ENCODE measurements at places on chromosomes 5 and 9.

DNA sequence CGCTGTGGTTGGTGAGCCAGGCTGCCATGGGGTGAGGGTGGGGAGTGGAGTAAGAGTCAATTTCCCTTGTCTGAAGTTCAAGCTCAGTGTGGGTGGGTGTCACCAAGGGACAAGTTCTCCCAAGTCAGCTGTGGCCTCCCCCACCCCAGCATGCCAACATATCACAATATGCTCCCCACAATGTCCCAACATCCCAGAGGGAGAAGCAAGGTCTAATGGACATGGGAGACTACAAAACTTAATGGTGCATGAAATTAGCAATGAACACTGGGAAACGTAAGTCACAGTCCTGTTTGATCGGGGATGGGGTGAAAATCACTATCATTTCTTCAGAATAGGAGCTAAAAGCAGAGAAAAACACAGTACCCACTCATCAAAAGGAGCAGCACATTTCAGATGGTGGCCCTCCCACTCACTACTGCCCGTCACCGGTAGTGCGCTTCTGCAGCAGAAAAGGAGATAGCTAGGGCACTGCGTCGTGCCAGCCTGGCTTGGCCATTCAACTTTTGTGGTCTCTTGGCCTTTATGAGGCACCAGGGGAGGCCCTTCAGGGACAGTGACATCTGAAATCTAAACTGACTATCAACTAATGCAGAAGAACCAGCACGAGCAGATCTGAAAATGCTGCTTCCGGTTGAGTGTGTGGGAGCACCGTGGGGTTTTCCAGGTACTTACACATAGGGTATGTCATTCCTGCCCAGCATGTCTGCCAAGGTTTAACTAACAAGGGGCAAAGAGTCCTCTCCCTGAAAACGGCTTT lies 20.5 kb upstream of the NDFIP1 start:
- DNase-seq: no peak

GRCh38 chr9:35079041-35079425 lies 709 bp downstream of the FANCG start:
- DNase-seq: no peak

GRCh38 chr5:32201122-32201753 lies 27.1 kb upstream of the GOLPH3 start:
- DNase-seq: no peak

- DNase-seq: no peak
Observed at GRCh38 chr5:157603333-157604190, 28.0 kb upstream of the ADAM19 start.

- DNase-seq: no peak
Observed at GRCh38 chr9:128375865-128376264, 4.7 kb downstream of the URM1 start.

DNA sequence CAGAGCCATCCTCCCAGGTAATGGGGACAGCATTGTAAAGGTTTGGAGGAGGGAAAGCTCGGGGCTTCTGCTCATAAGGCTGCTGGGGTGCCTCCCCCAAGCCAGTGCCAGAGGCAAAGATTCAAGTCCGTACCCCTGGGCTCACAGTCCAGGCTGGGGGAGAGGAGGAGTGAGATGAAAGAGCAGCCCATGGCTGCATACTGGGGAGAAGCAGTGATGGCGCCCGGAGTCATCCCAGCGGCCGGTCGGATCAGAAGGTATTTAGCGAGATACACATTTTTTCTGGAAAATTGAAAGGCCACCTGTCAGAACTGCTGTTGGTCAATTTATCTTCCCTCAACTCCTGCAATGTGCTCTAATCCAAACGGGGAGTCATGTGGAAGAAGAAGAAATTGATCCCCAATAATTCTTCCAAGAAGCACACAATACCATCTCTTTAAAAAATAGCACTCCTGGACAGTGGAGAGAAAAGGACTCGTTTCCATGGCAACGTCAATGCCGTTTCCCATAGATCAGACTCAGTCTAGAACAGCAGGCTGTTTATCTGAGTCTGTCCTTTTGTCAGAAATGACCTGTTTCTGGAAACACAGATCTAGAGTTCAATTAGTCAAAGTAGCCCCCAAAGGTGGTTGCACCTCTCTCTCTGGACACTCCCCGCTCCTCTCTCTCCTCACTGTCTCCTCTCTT lies 65.9 kb downstream of the NSG2 start:
- no peak for DNase-seq

DNA sequence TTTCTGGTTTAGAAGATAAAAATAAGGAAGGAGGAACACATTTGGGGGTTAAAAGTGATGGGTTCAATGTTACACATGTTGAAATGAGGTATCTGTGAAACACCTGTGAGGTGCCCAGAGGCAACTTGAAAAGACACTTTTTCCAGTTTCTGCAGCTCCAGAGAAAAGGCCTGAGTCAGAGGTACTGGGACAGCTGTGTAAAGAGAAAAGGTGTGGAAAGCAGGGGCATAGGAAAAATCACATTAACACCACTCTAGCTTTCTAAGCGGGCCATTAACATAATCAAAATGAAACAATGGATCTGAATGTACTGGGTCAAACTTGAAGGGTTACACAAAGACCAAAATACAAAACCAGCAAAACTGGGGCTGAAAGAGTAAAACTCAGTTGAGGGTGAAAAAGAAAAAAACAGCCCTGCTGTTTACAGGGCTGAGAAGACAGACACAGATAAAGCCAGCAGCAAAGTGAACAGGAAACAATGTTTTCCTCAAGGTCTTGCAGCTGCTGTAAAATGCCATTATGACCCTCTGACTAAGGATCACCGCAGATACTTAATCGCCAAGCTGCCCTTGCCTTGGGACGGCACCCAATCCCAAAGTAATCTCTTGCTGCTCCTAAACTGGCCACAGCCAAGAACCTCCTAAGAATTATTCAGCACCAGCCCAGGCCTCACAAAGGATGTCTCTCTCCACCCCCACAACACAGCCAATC lies 104.7 kb downstream of the DROSHA start:
- no peak for DNase-seq

DNA sequence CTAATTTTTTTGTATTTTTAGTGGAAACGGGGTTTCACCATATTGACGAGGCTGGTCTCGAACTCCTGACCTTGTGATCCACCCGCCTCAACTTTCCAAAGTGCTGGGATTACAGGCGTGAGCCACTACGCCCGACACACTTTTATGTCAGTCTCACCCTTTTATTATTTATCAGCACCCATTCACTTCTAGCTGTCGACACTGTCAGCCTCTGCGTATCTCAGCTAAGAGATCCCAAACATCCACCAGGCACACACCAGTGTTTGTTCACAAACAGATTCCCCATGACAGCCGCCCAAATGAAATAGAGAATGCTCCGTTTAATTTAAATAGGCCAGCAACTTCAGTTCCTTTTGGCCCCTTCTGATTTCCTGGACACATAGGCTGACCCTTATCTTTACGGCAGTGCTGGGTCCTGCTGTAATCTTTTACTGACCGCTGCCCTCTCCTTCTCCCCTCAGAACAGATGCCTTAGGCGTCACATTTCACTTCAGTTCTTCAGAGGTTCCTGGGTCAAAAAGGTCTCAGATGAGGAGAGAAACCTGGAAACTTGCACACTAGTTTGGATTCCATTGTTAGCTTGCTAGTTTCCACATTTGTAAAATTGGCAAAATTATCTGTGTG lies 43.1 kb upstream of the CKMT2 start:
- no peak for DNase-seq

DNA sequence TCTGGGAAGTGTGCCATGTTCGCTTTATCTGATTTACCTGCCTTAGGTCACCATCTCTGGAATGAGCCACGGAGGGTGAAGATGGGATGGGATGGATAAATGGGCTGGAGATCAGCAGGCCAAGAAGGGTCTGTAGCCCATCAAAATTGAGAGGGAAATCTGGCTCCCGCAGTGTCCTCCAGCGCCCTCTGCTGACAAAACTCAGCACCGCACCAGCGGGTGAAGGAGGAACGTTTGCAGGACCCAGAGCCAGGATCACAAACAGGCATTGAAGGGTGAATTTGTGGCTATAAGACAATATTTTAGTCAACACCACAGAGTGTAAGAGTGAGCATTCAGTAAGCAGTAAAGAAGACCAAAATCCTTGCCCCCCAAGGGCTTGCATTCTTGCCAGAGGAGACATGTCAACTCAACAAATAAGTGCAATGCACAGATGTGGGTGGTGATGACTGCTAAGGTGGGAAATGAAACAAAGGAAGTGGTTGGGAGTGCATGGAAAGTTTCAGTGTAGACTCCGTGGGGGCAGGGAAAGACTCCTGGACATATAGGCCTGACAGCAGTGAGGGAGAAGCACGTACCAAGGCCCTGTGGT lies 124.4 kb downstream of the TENT4A start:
- no peak for DNase-seq

DNA sequence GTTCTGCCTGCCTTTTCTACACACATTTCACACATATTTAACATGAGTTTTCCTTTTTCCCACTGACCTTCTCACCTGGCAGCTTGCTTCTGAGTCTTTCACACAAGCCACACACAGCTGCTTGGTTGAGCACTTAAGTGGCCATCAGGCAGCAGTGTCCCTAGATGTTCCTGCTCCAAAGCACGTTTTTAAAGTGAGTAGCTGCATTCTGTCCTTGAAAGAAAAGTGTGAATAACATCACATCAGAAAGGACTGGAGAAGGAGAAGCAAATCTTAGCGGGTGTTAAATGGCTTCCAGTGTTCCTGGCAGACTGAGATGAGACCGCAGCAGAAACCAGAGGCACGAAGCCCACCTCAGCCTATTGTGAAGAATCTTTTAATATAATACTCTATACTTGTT lies 209.2 kb upstream of the IRX4 start:
- no peak for DNase-seq

DNA sequence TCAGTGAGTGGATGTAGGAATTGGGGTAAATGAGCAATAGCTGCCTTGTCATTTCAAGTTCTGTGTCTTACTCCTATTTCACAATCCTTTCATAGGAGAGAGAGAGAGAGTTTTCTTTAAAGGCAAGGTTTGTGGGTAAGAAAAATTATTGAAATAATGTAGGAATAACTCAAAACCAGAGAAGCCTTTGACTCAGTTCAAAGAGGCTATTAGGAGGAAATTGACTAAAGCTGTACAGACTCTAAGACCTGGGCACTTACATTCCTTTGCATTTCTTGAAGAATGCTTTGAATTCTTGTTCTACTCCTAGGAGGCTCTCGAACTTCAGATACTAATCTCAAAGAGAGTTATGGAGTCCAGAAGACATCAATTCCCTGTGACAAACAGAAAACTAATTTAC lies 257.1 kb downstream of the FBXL7 start:
- no peak for DNase-seq

- peak; percentile 83 for DNase-seq
Observed at GRCh38 chr5:177311723-177312648, at the start of gene MXD3. MXD3 (minus strand) TSS chr5:177311898; CDS start chr5:177311830, 68 bp downstream.

DNA sequence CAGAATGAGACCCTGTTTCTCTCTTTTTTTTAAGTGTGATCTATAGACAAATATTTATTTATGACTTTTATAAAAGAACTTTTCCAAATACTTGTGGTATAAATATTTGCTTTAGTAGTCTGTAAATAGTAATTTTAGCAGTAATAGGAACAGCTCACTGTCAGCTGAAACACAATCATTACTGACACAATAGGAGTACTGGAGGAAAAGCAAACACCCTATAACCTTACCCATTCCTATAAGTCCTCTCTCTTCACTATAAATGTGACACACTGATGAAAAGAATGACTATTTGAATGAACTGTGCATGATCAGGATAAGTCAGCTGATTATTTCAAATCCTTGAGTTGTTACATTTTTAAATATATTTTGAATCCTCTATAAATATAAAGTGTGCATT lies 72.4 kb downstream of the CDH12 start:
- no peak for DNase-seq

- no peak for DNase-seq
Observed at GRCh38 chr5:172849606-172850453, 15.8 kb downstream of the ERGIC1 start.

DNA sequence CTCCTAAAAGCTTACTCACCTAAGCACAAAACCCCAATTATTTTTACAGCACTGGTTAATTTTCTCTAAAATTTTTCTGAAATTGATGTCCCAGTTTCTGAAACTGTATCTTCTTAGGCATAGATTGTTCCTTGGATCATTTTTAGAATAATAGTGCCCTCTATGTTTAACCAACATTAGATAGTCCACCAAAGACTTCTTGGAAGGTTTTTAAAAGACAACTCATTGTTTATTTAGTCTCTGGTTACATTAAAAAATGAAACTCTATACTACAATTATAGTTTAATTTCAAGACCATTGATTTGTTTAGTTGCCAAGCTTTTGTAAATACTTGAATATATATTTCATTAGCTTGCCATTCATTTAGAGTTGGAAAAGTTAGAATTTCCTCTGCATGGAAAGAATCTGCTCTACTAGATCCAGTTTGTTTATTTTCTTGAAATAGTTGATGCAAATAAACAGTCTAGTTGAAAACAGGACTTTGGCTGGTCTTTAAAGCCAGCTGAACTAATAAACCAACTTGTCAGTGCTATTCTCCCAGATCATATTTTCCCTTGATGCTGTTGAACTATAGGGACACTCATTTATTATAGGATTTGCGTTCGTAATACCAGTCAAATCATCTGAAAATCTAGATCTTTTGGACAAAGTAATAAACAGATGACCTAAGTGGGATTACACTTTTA lies 990.5 kb downstream of the TLE1 start:
- no peak for DNase-seq

GRCh38 chr9:133355881-133356357 lies 368 bp downstream of the SURF1 start:
- no peak for DNase-seq

GRCh38 chr5:91359962-91360609 lies 23.0 kb downstream of the ARRDC3 start:
- no peak for DNase-seq

- DNase-seq: no peak
Observed at GRCh38 chr9:11537566-11537965, 924.8 kb upstream of the PTPRD start.

GRCh38 chr5:132057498-132058255 lies 2.8 kb upstream of the IL3 start:
- no peak for DNase-seq

- DNase-seq: no peak
Observed at GRCh38 chr9:101326501-101326900, 58.3 kb downstream of the BAAT start.

GRCh38 chr9:4923580-4924544 lies 61.2 kb upstream of the JAK2 start:
- DNase-seq: no peak

GRCh38 chr5:150848271-150848670 lies 1.9 kb downstream of the IRGM start:
- no peak for DNase-seq

- DNase-seq: peak; percentile 32
Observed at GRCh38 chr5:67115246-67115645, 81.4 kb downstream of the CD180 start.

GRCh38 chr5:1975898-1976765 lies 93.4 kb upstream of the IRX4 start:
- DNase-seq: no peak

DNA sequence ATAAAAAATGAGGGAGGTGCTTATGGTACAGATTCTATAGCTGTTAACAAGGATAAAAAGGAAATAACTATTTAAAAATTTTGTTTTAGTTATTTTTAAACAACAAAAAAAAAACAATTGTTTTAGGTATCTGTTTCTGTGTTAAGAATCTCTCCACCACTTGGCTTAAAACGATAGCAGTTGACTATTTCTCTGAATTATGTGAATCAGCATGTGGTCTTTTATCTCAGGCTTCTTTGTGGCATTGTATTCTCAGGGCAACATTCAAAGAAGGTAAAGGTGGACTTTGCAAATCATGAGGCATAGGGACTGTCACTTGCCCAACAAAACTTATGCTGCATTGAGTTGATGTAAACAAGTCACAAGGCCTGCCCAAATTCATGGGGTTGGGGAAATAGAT lies 55.2 kb downstream of the ERBIN start:
- no peak for DNase-seq
